NCI-H748 treated with DMSO at 0.1 percent for 48 hours (cell line): ENCODE measurements at places on chromosomes 13 and 19.

GRCh38 chr13:102548811-102549210 lies 48.0 kb upstream of the TPP2 start:
- DNase-seq: no peak

DNA sequence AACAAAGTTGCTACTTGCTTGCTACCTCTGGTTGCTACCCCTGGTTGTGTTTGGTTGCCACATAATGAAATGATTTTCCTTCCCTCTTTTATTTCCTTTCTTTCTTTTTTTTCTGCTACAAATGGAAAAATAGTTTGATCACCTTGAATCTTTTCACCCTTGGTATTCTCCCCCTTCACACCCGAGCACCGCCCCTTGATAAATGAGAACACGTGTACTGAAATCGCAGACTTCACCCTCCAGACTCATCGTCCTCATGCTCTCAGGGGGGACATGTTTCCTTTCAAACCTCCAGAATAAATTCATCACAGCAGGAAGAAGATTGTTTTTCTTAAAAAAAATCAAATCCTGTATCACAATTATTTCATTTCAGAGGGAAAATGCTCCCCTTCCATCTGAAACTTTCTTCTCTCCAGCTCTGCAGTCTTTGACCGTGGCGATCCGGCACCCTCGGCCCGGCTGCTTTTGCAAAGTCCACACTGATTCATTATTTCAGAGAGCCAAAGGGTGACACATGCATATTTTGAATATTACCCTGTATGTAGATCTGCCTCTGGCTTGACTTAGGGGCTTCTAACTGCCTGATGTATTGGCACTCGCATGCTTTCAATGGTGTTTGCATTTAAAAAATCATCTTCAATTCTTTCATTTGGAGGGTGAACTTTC lies 222.6 kb upstream of the MAB21L1 start:
- no peak for DNase-seq

DNA sequence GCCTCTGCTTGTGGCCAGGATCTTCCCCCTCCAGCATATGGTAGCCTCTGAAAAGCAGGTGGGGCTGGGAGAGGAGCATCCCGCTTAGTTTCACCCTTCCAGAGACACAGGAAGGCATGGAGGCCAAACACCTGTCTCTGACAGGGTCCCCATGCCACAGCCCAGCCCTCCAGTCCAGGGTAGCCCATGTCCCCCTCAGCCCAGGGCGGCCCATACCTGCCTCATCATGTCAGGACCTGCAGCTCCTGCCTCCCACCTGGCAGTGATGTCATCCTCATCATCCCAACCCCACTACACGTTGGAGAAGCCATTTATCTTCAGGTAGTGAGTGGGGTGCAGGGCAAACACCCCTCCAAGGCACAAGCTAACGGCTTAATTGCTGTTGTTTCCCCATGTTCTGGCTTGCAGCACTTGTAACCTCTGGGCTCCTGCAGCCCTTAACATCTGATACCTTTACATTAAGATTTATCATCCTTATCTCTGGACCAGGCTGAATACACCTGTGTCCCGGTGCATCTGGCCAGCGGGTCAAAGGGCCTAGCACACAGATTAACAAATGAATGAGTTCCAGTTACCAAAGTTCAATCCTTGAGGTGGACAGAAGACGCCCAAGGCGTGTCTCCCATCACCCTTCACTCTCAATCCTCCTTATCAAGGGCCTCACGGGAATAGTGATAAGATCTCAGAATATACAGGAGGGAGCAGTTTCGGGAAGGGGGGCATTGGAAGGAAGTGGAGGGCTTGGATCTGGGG lies 22.2 kb downstream of the ZNF175 start:
- no peak for DNase-seq

- DNase-seq: peak; percentile 17
These were observed 4.7 kb upstream of the DPF1 start for GRCh38 chr19:38228491-38229439.

DNA sequence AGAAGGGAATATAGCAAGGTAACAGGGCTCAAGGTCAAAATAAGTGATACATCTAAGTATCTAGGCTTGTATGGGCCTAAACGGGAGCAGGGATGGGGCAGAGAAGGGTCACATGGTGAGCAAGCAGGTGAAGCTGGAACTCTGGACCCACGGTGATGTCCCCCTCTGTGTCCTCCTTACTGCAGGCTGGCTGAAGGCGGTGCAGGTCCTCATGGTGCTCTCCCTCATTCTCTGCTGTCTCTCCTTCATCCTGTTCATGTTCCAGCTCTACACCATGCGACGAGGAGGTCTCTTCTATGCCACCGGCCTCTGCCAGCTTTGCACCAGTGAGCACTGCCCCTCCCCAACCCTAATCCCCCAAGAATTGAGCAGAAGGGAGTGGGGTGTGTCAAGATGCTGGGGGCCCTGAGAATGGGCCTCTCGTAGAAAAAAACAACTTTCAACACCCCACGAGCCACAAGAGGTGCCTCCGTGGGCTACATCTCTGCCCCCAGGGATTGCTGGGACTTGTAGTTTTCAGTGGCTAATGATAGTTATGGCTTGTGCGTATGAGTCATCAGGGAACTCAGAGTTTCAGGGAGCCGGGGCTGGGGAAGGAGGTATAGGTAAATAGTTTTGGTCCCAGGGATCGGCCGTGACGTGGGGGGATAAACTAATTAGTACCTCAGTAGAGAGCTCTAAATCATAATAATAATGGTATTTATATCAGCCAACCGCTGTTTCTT lies 4.0 kb downstream of the EMP3 start:
- DNase-seq: no peak

DNA sequence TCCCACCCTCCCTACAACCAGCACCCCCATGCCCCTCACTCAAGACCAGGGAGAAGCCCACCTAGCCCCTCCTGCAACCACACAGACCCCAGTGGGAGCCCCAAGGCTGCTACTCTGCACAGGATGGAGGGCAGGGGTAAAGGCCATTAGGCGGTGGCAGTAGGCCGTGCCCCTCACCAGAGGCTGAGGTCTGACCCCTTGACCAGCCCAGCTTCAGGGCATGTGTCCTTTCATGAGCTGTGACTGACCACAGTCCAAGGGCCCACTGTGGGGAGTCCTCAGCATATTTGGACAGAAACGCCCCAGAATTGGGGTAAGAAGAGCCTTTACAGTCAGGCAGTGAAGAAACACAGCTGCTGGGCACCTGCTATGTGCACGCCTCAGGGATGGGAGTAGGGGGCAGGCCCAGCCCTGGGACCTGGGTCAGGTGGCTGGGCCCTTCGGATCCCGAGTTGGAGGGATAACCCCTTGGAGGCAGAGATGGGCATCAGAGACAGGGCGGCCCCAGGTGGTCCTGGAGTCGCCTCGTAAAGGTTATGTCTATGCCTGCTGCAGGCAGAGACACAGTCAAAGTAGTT lies 1.7 kb upstream of the RPS5 start:
- DNase-seq: no peak

DNA sequence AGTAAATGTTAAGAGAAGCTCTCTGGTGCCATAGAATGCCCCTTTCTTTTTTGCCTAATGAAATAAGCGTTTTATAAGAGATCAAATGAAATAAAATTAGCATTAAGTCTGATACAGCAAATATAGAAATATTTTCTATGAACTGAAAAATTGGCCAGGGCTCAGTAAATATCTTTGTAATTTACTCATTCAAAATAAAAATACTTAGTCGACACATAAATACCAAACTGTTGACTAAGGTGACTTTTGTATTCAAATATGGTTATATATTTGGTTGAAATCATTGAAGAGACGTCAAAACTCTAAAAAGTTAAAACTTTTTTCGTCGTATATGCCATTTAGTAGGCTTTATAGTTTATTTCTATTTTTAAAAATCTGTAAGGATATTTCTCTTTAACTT lies 25.6 kb downstream of the IPO5 start:
- DNase-seq: no peak

DNA sequence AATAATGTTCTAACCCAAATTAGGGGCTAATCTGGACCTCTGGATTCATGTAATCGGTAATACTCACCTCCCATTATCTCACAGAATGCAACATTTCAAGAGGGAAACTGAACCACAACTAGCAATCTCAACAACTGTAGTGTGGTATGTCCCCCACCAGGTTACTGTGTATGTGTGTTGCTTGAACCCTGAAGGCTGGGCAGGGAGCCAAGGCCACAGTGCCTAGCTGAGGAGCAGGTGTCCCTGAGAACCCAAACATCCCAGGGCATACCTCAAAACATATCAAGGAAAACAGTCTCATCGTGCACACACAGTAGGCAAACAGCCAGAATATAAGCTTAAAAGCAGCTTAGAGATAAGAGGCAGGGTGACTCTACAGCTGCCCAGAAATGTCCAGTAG lies 20.5 kb upstream of the NEK3 start:
- no peak for DNase-seq

- no peak for DNase-seq
These were observed 545.1 kb downstream of the EFNB2 start for GRCh38 chr13:105990256-105990958.

GRCh38 chr13:46738055-46738454 lies 58.9 kb downstream of the ESD start:
- DNase-seq: no peak

GRCh38 chr19:42386974-42387707 lies 3.0 kb downstream of the CNFN start:
- DNase-seq: peak; percentile 79

GRCh38 chr13:26880735-26881134 lies 120.1 kb upstream of the GPR12 start:
- DNase-seq: no peak

- no peak for DNase-seq
These were observed 200.6 kb downstream of the TEX29 start for GRCh38 chr13:111521030-111521429.

- DNase-seq: no peak
These were observed 15.4 kb downstream of the LILRA1 start for GRCh38 chr19:54608792-54609191.

DNA sequence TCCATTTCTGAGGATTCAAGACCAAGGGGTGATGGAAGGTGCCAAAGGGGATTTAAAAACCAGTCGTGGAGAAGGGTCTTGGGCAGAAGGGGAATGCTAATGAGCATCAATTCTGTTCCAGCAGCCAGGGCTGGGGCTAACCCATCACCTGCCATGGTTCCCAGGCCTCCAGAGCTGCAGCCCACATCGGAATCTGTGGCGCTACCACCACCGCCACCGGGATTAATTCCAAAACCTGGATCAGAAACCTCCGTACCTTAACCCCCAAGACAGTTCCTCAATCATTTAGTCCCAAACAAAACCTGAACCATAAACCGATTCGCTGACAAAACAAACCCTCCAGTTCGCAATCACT lies 583 bp downstream of the ZNF615 start:
- peak; percentile 55 for DNase-seq

- no peak for DNase-seq
These were observed 385.7 kb downstream of the DCT start for GRCh38 chr13:94093652-94094315.

DNA sequence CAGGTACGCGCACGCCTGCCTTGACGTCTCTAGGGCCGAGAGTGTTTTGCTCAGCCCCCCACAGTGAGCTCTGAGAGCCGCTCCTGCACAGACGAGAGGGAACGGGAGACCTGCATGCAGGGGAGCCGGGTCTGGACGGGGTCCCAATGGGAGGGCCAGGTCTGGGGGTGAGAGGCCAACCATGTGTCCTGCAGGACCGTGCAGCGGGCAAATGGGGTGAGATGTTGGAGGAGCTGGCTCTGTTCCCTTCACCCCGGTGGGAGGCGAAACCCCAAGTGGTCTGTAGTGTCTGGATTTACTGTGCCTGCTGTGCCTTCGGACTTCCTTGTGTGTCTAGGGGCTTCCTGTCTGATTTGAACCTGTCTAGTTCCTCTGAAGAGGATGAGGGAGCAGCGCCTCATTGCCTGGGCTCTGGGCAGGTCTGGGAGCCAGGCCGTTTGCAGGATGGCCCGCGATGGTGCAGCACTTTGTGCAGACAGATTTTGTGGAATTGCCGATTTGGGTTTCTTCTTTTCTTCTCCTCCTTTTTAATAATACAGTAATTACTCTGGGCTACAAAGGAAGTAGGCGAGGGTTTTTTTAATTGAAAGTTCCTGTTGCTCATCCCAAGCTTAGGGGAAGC lies 2.1 kb downstream of the CSNK1G2 start:
- DNase-seq: no peak

DNA sequence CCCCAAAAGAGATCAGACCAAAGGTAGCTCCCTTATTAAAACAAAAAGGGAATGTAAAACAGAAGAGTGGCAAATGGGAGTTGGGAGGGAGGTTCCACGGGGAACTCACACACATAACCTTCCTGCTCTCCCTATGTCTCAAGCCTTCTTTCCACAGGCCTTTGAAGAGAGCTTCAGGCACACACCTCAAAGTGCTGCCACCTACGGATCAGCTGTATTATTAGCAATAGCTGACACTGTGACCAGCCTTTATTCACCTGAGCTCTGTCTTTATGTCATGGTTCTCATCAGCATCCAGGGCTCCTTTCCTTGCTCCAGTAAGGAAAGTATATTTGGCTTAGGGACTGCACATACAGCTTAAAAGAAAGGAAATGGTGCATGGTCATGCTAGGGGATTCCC lies 11.3 kb downstream of the ZNF571 start:
- no peak for DNase-seq

DNA sequence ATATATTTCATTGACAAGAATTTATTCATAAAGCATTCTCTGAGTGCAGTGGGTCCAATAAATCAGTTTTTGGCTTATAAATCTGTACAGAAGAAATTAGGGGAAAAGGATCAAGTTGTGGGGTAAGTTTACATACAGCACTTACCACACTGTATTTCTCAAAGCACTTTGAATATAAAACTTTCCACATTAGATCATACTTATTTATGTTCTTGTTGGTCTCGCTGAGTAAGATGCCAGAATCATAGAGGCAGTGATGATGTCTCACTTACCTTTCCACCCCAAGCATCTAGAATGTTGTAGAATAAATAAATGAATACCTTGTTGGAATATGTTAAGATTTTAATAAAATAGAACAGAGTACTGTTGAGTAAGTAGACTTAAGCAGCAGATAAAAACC lies 279.1 kb downstream of the PCDH20 start:
- no peak for DNase-seq

GRCh38 chr19:788983-789700 lies 8.1 kb upstream of the PTBP1 start:
- DNase-seq: no peak

- DNase-seq: no peak
These were observed at the start of gene ZNF667 for GRCh38 chr19:56476651-56477428. ZNF667 (minus strand) TSS chr19:56477345; CDS start chr19:56462370, 14,975 bp downstream.

DNA sequence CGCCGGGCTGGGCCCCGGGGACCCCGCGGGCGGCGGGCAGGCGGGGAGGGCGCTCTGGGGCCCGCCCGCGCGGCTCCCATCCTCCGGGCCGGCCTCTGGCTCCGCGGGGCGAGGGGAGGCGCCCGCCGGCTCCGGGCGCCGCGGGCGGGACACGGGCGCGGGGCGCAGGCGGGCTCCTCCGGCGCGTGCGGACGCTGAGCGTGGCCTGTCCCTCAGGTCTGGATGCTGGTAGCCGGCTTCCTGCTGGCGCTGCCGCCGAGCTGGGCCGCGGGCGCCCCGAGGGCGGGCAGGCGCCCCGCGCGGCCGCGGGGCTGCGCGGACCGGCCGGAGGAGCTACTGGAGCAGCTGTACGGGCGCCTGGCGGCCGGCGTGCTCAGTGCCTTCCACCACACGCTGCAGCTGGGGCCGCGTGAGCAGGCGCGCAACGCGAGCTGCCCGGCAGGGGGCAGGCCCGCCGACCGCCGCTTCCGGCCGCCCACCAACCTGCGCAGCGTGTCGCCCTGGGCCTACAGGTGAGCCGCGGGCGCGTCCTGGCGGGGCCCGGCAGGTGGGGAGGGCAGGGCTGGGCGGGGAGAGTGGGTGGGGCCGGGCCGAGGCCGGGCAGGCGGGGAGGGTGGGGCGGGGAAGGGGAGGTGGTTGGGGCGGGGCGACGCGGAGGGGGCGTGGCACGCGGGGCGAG lies 420 bp downstream of the IL17D start:
- DNase-seq: peak; percentile 81
